ENCODE measurements at places on chromosomes 7 and 10.

DNA sequence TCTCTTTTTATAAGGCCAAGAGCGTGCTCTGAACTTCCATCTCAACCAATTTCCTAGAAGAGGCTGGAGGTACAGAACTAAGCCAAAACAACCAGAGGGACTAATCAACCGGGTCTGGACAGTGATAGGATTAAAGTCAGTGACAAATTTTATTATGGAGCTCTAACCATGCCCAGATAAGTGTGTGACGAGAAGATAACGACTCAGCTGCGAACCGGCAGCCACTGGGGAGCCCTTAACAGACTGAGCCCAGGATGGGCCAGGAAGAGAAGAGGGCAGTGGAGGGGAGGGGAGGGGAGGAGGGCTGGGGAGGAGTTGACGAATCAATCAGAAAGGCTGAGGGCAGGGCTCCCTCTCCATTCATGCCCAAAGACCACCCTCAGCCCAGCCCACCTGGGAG is 119.9 kb downstream of the PLXNA4 start:
- DNase-seq, result no peak
- H3K27ac ChIP-seq, result no peak overlapping the region
- peaks cover 22% of the 10 kb centered on the region for H3K27me3 ChIP-seq
- no peak overlapping the region for H3K4me3 ChIP-seq
- peaks cover 64% of the 10 kb centered on the region for H3K36me3 ChIP-seq
- peaks cover 90% of the 10 kb centered on the region for H3K4me1 ChIP-seq

DNA sequence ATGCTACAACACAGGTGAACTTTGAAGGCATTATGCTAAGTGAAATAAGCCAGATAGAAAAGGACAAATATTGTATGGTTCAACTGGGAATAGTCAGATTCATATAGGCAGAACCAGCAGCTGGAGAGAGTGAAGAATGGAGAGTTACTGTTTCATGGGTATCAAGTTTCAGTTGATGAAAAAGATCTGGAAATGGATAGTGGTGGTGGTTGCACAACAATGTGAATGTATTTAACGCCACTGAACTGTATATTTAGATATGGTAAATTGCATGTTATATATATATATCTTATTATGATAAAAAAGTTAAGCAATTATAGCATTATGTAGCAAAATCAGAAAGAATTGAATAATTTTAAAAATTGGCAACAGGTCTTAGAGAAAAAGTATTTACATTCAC is 3.9 kb downstream of the LMBR1 start:
- no peaks in the 10 kb centered on the region for H3K27me3 ChIP-seq
- no peak overlapping the region for H3K27ac ChIP-seq
- peaks cover 22% of the 10 kb centered on the region for H3K4me1 ChIP-seq
- no peak for DNase-seq
- H3K36me3 ChIP-seq, result peaks cover 15% of the 10 kb centered on the region

DNA sequence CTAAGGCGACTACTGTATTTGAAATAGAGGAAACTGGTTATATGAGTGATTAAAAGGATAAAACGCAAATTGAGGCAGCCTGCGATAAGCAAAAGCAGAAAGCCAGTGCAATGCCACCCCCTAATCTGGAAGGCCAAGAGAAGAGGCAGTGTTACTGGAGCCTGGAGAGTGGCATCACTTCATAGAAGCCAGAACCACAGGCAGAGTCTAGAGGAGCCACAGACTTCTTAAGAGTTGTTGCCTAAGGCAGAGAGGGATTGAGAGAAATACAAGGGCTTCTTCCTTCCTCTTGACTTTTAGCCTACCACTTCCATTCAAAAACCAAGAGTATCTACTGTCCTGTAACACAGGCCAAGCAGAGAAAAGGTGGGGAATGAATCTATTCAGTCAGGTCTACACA is 94.9 kb upstream of the SKAP2 start:
- H3K36me3 ChIP-seq, result no peaks in the 10 kb centered on the region
- no peak for DNase-seq
- H3K4me1 ChIP-seq, result no peaks in the 10 kb centered on the region
- no peaks in the 10 kb centered on the region for H3K27me3 ChIP-seq

- no peaks in the 10 kb centered on the region for H3K36me3 ChIP-seq
- DNase-seq, result no peak
- peaks cover 23% of the 10 kb centered on the region for H3K4me1 ChIP-seq
- H3K4me3 ChIP-seq, result no peak overlapping the region
- H3K27me3 ChIP-seq, result peaks cover 5% of the 10 kb centered on the region
- no peak overlapping the region for H3K27ac ChIP-seq
Observed at GRCh38 chr10:79116801-79117723, 48.3 kb downstream of the ZMIZ1 start.

DNA sequence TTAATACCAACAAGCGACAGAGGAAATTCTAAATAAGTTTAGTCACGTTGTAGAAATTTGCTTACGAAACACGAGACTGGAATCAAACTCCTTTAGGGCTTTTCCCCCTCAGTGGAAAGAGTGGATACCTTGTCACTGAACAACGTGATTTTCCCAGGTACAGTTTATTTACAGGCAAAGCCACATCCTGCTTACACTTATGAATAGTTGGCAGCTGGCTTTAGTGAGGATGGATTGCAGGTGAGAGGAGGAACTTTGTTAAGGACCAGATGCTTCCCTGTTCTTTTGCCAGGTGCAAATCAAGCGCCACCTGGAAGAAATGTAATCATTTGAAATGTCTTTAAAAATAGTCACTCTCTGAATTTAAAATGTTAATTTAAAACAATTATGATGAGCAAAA is 282.4 kb downstream of the ADARB2 start:
- H3K4me1 ChIP-seq, result peaks cover 3% of the 10 kb centered on the region
- H3K36me3 ChIP-seq, result no peaks in the 10 kb centered on the region
- H3K27ac ChIP-seq, result no peak overlapping the region
- H3K27me3 ChIP-seq, result peaks cover 4% of the 10 kb centered on the region

DNA sequence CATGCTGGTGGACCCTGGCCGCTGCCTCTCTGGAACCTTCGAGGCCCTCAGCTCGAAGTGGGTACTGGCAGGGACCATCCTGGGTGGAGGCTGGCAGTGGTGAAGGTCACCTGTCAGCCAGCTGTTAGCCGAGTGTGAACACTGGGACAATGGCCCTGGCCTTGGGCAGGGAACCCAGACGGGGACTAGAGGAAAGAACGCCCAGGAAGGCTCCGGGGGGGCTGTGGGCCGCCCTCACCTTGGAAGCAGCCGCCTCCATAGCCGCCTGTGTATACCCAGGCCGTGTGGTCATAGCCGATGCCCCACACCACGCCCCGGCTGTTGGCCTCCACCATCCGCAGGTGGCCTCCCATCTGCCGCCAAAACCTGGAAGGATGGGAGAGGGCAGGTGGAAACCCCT is 17.6 kb downstream of the BHLHA15 start:
- no peak overlapping the region for H3K4me3 ChIP-seq
- no peaks in the 10 kb centered on the region for H3K4me1 ChIP-seq
- DNase-seq, result no peak
- no peak overlapping the region for H3K27ac ChIP-seq
- no peaks in the 10 kb centered on the region for H3K27me3 ChIP-seq

- H3K36me3 ChIP-seq, result no peaks in the 10 kb centered on the region
- H3K27ac ChIP-seq, result peak overlapping the region; percentile 25
- no peak for DNase-seq
- H3K27me3 ChIP-seq, result peaks cover 69% of the 10 kb centered on the region
- H3K4me1 ChIP-seq, result no peaks in the 10 kb centered on the region
Observed at GRCh38 chr7:1219498-1219897, 13.2 kb upstream of the UNCX start.

DNA sequence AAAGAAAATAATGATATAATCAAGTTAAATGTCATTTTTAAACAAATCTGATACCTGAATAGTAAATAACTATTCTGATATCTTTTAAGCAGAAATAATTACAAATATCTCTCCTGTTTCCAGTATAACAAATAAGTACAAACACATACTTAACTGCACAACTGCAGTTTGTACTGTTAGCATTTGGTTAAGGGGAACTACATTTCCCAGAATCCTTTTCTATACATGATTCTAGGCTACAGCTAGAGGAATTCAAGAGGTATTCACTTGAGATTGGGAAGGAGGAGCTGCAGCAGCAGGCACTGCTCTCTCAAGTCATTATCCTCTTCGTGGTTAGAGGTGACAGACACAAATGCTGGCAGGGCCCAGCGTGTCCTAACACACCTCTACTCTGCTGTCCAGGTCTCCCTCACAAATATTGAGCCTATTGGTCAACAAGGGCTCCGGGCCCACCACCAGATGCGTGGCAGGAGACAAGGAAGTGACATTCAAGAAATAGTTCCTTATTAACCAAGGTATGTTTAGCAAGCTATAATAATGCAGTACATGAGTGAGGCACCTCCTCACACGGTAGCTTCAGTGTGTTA is 255.1 kb upstream of the MKLN1 start:
- no peak for DNase-seq
- no peaks in the 10 kb centered on the region for H3K27me3 ChIP-seq
- peak overlapping the region; percentile 66 for H3K27ac ChIP-seq
- H3K4me1 ChIP-seq, result peaks cover 34% of the 10 kb centered on the region

- no peaks in the 10 kb centered on the region for H3K36me3 ChIP-seq
- no peaks in the 10 kb centered on the region for H3K4me1 ChIP-seq
- no peak for DNase-seq
- no peak overlapping the region for H3K27ac ChIP-seq
Observed at GRCh38 chr7:79610313-79610712, 156.8 kb upstream of the MAGI2 start.

- no peaks in the 10 kb centered on the region for H3K36me3 ChIP-seq
- no peak for DNase-seq
- H3K27me3 ChIP-seq, result no peaks in the 10 kb centered on the region
- H3K4me1 ChIP-seq, result peaks cover 5% of the 10 kb centered on the region
- no peak overlapping the region for H3K27ac ChIP-seq
Observed at GRCh38 chr10:15314482-15315045, 56.5 kb downstream of the FAM171A1 start.

GRCh38 chr10:44196008-44196320 is 188.9 kb downstream of the CXCL12 start:
- no peak for DNase-seq
- H3K27me3 ChIP-seq, result no peaks in the 10 kb centered on the region
- H3K4me3 ChIP-seq, result no peak overlapping the region
- H3K4me1 ChIP-seq, result no peaks in the 10 kb centered on the region

- H3K27ac ChIP-seq, result no peak overlapping the region
- H3K4me3 ChIP-seq, result no peak overlapping the region
Observed at GRCh38 chr10:7003831-7004395, 406.9 kb downstream of the SFMBT2 start.

DNA sequence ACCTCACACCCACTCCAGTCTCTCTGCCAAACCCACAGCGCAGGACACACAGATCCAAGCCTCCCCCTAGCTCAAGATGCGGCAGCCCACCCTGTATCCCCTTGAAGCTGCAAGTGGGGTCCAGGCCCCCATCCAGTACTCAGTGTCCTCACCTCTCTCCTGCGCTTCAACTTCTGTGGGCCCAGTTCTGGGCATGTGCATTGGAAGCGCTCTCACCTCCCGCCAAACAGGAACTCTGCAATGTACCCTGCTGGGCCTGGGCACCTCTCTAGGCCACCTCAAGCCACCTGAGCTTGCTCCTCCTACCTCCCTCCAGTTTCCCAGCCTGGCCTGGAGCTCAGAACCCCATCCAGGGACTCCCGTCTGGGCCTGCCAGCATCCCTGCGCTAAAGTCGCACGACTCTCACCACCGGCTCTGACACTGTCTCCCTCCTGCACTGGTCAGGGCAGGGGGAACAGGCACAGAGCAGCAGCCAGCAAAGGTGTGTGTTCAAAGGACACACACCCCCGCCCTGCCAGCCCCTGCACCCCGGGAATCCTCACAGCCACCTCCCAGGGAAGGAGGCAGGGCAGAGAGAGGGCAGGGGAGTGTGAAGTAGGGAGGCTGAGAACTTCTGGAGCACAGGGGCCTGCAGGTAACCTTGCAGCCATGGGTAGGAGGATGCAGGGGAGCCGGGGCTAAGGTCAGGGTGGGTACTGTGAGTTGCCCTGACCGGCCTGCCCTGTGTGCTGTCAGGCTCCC is 51.7 kb upstream of the MSMB start:
- no peak overlapping the region for H3K27ac ChIP-seq
- no peaks in the 10 kb centered on the region for H3K27me3 ChIP-seq
- peaks cover 4% of the 10 kb centered on the region for H3K4me1 ChIP-seq
- peaks cover 4% of the 10 kb centered on the region for H3K36me3 ChIP-seq

GRCh38 chr7:10268034-10268433 is 705.6 kb upstream of the PHF14 start:
- H3K36me3 ChIP-seq, result no peaks in the 10 kb centered on the region
- H3K27ac ChIP-seq, result no peak overlapping the region
- no peak overlapping the region for H3K4me3 ChIP-seq
- no peaks in the 10 kb centered on the region for H3K27me3 ChIP-seq

DNA sequence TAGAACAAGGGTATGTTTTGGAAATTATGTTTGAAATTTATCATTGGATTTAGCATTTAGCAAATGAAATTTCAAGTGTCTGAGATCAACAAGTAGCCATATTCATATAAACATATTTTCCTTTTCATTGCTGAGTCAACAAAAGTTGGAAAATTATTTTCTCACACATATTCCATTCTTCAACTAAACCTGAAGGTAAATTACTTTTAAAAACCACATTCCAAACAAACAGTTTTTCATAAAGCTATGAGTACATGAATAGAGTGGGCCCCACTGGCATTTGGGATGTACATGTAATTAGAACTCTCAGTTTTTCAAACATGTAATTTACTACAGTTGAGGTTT is 178.3 kb upstream of the MKLN1 start:
- H3K27me3 ChIP-seq, result peaks cover 9% of the 10 kb centered on the region
- no peak for DNase-seq
- no peaks in the 10 kb centered on the region for H3K36me3 ChIP-seq
- no peaks in the 10 kb centered on the region for H3K4me1 ChIP-seq

GRCh38 chr7:117012284-117012683 is 59.0 kb downstream of the ST7 start:
- peaks cover 15% of the 10 kb centered on the region for H3K27me3 ChIP-seq
- no peak overlapping the region for H3K4me3 ChIP-seq
- H3K36me3 ChIP-seq, result peaks cover 2% of the 10 kb centered on the region
- H3K4me1 ChIP-seq, result peaks cover 56% of the 10 kb centered on the region
- DNase-seq, result no peak

DNA sequence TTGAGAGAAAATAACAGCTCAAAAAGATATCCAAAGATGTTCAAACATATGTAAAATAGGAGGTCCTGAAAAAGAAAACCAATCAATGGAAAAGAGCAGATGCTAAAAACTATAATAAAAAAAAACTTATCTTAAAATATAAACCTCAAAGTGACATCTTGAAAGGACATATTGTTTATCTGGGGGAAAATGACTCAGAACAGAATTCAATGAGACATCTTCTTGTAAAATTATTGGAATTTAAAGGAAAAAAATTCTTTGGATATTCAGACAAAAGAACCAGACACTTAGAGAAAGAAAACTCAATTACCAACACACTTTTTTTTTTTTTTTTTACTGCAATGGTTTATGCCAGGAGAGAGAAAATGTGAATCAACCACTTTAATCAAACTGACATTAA is 58.9 kb downstream of the NAMPT start:
- H3K27me3 ChIP-seq, result peaks cover 24% of the 10 kb centered on the region
- H3K36me3 ChIP-seq, result no peaks in the 10 kb centered on the region
- H3K27ac ChIP-seq, result no peak overlapping the region
- no peak overlapping the region for H3K4me3 ChIP-seq

DNA sequence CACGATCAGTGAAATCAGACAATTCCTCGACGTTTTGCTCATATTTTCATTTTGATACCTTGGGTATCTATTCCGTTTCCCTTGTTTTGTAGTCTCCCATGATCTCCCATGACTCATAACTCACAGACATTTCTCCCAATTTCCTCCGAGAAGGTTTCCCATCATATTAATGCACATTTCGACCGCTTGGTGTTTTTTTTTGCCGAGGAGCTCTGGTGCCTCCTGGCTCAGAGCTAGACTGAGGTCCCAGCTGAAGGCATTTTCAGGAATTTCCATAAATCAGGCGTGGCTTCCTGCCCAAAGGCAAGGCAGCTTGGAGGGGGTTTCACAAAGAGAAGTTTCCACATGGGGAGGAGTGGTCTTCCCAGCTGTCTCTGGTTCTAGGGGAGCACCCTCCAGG is 148.2 kb upstream of the TNS3 start:
- no peaks in the 10 kb centered on the region for H3K36me3 ChIP-seq
- DNase-seq, result no peak
- no peak overlapping the region for H3K27ac ChIP-seq
- peaks cover 5% of the 10 kb centered on the region for H3K27me3 ChIP-seq
- no peaks in the 10 kb centered on the region for H3K4me1 ChIP-seq
- H3K4me3 ChIP-seq, result no peak overlapping the region
